Kidney capillary endothelial cell (primary cell): ENCODE measurements at places on chromosomes 3 and 15.

DNA sequence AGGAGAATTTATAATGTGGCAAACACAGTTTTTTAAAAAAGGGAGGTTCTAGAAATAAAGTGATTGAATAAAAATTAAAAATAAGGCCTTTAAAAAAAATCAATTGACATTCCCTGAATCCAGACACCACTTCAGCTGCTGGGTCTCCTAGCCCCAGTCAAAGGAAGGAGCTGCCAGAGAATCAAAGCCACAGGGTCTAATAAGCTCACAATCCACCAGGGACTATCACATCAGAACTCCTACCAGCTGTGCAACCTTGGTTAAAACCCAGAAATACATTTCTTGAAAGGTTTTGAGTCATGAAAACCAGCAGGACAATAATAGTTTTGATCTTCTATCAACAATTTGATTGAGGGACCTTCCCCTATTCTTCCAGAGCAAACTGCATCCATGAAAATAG, 134.5 kb downstream of the MECOM start:
- no peak for DNase-seq

GRCh38 chr15:43209059-43209824, 11.6 kb downstream of the EPB42 start:
- DNase-seq, result no peak

DNA sequence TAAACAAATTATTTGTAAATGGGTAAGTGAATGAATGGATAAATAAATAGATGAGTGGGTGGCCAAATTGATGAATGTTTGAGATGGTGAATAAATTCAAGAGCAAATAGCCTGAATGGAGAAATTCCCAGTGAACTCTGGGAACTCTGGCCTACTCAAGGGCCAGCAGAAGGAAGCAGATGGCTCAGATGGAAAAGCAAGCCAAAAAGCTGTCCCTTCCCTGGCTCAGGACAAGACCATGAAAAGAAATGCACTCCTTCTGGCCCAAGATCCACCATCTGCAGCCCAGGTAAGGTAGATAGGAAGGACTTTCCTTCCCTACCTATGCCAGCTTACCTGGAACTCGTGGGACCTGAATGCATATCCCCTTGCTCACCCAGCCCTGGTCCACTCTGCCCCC, 37.6 kb upstream of the CLDN18 start:
- no peak for DNase-seq

DNA sequence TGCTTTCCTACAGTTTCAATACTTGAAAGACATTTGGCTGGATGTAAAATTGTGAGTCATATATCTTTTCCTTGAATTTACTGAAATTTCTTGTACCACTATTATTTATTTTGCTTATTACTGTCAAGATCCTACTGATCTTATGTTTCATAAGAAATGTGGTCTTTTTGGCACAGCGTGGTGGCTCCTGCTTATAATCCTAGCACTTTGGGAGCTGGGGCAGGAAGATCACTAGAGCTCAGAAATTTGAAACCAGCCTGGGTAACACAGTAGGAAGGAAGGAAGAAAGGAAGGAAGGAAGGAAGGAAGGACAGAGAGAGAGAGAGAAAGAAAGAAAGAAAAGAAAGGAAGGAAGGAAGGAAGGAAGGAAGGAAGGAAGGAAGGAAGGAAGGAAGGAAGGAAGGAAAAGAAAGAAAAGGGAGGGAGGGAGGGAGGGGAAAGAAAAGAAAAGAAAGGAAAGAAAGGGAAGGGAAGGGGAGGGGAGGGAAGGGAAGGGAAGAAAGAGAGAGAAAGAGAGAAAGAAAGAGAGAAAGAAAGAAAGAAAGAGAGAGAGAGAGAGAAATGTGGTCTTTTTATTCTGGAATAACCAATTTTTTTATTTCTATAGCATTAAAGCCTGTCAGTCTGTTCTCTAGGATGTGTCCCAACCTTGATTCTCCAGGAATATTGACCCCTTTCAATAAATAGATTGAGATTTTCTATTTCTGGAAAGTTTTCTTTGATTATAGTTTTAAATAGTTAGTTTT, 572.0 kb upstream of the TGFBR2 start:
- DNase-seq, result no peak

DNA sequence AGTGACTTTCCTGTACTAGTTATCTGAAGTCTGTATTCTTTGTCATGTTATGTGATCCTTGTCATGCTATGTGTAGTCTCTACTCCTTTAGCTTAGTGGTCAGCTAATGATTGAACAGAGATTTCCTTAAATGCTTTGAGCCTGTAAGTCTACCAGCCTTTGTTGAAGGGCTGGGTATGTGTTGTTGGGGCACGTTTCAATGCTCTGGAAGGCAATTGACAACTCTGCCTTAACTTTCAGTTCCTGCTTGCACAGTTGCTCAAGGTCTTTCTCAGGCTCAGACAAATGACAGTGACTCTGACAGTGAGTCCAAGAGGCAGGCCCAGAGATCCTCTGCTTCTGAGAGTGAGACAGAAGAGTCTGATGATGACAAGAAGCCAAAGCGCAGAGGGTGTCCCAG, 89.3 kb downstream of the CHD2 start:
- DNase-seq, result no peak

DNA sequence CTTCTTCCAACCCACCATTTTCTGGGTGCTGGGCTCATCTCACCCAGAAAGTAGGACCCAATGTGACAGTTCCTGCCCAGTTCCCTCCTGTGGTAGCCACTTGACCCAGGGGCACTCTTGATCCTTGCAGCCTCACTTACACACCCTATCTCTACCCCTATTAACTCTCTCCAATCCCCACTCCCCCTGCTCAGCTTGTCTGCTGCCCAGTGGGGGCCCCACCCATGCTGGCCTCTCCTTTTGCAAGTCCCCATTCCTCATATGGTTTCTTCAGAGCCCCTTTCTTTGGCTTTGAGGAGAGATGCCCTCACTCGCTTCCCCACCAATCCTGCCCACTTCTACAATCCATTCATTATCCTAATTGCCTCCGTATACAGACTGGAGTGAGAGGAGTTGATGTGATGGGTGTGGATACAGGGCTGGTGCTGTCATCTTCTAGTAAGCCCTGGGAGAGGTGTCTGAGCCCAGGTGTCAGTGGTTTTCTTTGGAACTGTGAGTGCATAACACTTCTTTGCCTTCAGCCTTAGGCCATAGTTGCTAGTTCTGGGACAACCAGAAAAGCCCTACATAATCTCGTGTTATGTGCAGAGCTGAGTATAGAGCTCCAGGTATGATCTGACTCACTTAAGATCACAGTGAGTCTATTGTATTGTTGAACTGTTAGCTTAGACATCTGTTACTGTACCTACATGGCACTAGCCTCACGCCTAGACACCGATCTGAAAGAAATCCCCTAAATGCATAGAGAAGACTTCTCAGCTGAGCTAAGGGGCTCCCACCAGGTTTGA, 4.8 kb upstream of the CCR5 start:
- no peak for DNase-seq

DNA sequence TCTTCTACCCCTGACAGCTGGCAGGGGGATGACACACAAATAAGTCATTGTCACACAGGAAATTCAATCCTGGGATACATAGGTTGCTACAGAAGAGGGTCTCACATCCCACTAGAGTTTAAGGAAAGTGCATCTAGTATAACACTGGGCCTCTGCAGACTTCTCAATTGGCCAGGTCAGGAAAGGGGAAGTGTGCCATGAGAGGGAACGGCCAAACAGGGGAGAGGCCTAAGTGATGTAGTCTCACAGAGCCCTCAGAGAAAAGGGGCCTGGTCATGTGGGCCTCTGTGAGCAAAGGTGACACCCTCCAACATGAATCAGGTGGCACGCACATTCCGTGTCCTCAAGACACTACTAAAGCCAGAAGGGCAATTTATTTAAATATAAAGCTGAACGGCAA, 11.2 kb downstream of the ZXDC start:
- no peak for DNase-seq

GRCh38 chr3:46576879-46577278, 10.8 kb upstream of the LRRC2 start:
- DNase-seq, result no peak

- DNase-seq, result no peak
Observed at GRCh38 chr15:100623301-100623700, 20.9 kb downstream of the ASB7 start.

DNA sequence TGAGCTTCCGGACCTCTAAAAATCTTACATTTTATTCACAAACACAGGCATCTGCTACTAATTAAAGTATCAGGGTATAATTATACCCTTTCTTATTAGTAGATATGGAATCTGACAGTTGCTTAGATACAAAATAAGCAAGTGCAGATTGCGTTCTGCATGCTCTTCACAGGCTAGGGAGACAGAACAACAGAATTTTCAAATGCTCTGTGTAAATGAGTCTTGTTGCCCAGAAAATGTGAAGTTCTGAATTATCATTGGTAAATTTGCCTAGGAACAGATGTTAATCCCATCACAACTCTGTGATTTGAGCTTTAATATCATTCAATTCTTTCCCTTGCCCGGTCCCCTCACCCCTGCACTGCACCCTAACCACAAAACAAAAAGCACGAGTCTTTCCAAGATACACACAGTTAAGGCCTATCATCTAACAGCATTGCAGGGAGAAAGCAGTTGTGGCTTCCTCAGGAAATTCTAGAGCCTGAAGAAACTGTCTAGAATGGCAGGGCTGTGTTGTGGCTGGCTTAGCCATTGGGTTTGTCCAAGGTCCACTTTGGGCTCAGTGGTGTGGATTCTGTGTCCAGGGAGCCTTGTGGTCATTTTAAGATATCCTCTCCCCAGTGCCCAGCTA, 119.8 kb downstream of the PDCD6IP start:
- no peak for DNase-seq
